GM23338 (cell line): ENCODE measurements at places on chromosomes 16 and 17.
A peak's percentile ranks its signal among the peaks of the same experiment; 100 is the strongest.

- no peak for DNase-seq
These were observed 63.7 kb upstream of the DHX40 start for GRCh38 chr17:59501690-59502089.

DNA sequence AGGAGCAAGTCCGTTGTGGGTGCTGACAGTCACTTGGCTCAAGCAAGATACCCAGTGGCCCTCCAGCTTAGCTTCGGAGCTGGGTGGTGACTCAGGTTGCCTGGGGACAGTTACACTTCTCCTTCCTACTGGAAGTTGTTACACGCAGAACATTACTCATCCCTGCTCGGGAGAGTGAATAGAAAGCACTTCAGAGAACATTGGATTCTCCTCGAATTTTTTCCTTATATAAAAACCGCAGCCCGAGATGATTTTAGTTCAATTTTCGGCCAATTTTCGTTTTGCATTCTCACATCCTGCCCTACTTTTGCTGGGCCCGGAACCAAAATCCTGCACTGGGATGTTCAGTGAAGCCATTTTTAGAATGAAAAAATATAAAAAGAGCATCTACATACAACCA is 99.7 kb downstream of the ELAC2 start:
- no peak for DNase-seq

- peak; percentile 67 for DNase-seq
These were observed 15.2 kb downstream of the CLTC start for GRCh38 chr17:59634632-59635541.

DNA sequence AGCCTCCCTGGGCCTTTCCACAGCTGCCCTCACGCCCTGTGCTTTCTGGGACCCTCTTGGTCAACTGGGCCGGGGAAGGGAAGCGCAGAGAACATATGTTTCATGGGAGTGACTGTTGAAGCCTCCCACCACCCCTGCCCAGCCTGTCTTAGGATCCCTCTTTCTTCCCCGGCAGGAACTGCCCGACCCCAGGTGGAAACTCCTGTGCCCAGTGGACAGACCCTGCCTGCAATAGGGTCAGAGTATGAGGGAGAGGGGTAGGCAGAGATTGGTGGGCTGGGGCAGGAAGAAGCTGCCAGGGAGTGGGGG is 10.5 kb downstream of the HEXIM2 start:
- no peak for DNase-seq

GRCh38 chr16:74998481-74999218 is at the start of gene ZNRF1:
Gene ZNRF1 (plus strand): TSS chr16:74999024. CDS start chr16:74999672, 648 bp downstream.
- peak; percentile 92 for DNase-seq

- DNase-seq: peak; percentile 74
These were observed 16.9 kb downstream of the RPH3AL start for GRCh38 chr17:335691-336090.

GRCh38 chr17:48113201-48113676 is 5.7 kb downstream of the SNX11 start:
- DNase-seq: no peak

GRCh38 chr16:9499941-9500593 is 408.6 kb downstream of the HAPSTR1 start:
- peak; percentile 71 for DNase-seq

DNA sequence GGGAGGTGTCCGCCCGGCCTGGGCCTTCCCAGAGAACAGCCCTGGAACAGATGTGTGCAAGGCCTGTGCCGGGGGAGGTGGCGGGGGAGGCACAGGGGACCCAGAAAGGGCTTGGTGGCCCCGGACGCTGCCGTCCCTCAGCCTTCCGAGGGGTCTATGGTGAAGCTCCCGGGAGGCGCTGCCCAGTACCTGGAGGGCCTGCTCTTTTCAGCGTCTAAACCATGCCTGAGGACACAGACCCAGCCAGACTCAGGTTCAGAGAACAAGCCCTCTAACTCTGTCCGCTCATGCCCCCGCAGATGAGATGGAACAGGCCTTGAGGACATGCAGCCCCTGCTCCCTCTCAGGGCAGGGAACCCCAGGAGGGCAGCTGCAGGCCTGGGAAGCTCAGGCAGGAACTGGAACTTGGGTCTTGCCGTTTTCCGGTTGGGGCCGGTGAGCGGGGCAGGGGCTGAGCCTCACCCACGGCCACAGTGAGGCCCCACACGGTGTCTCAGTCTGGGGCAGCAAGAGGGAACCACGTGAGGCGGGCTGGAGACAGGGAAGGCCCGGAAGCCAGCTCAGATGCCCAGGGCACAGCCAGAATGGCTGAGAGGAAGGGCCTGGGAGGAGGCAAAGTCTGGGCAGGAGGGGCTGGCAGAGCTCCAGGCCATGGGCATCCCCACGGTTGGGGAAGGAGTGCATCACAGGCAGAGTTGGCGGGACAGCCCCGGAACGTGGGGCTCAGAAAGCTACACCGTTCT is 12.5 kb downstream of the SLC16A3 start:
- no peak for DNase-seq

DNA sequence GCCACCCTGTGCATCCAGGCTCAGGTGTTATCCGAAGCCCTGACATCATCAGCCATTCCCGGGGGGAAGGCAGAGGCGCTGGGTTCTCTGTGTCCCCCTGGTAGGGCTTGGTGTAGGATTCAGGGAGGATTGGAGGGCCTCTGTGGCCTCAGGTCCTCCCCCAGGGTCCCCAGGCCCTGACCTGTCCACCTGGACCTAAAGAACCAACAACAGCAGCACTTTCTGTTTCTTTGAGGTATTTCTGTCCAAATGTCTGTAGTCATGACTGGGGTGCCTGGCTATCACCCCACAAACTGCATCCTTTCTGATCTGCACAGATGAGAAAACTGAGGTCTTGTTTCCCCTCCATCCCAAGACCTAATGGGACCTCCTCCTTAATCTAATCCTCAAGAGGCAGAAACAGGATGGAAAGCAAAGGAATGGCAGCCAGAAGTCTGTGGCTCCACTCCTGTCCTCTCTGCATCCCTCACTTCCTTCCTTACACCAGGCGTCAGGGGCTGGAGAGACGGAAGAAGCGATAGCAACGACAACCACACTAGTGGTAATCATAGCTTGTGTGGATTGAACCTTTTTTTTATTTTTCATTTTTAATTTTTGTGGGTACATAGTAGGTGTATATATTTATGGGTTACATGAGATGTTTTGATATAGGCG is 11.8 kb downstream of the NLRC5 start:
- DNase-seq: no peak

GRCh38 chr16:71368958-71369357 is 10.4 kb downstream of the CALB2 start:
- no peak for DNase-seq

DNA sequence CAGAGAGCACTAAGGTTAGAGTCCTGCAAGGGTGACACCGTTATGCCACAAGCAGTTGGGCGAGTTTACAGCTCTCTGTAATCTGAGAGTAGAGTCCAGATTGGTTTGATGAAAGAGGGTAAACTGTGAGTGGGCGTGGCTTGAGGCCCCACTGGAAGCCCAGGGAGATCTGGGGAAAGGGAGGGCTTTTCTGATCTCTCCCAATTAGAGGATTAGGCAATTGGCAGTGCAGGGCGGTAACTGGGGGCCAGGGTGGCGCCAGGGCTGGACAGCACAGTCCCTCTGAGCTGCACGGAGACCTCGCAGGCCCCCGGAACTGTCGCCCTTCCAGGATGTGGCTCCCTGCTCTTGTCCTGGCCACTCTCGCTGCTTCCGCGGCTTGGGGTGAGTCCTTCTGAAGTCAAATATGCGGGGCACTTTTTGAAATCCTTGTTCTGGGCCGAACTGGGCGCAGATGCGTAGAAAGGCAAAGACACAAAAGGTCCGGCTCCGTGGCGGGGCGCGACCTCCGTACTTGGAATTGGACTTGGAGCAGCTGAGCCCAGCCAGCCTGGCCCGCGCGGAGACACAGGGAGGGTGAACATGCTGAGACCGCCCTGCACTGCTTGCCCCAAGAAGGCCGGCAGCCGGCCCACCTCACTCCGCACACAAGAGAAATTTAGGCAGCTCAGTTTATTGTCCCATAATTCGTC is 72.4 kb downstream of the CES1 start:
- peak; percentile 87 for DNase-seq

DNA sequence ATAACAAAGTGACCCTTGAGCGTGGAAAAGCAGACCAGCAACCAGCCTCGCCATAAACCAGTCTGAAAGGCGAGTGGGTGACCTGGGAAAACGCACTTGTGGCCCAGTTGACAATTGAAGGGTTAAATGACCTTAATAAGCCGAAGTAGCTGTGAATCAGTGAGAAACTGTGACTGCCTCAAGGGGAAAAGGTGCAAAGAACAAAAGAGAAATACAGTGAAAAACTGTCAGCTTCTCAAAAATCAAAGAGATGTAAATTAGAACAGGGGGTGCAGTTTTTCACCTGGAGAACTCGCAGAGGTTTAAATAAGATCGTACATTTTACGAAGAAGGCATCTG is 124.1 kb downstream of the CMIP start:
- no peak for DNase-seq

GRCh38 chr17:2207815-2208515 is 95.6 kb downstream of the SMG6 start:
- no peak for DNase-seq

GRCh38 chr16:59169168-59169567 is 435.1 kb upstream of the GOT2 start:
- DNase-seq: peak; percentile 20

- DNase-seq: peak; percentile 7
These were observed 27.1 kb downstream of the CDH13 start for GRCh38 chr16:82653550-82654511.

DNA sequence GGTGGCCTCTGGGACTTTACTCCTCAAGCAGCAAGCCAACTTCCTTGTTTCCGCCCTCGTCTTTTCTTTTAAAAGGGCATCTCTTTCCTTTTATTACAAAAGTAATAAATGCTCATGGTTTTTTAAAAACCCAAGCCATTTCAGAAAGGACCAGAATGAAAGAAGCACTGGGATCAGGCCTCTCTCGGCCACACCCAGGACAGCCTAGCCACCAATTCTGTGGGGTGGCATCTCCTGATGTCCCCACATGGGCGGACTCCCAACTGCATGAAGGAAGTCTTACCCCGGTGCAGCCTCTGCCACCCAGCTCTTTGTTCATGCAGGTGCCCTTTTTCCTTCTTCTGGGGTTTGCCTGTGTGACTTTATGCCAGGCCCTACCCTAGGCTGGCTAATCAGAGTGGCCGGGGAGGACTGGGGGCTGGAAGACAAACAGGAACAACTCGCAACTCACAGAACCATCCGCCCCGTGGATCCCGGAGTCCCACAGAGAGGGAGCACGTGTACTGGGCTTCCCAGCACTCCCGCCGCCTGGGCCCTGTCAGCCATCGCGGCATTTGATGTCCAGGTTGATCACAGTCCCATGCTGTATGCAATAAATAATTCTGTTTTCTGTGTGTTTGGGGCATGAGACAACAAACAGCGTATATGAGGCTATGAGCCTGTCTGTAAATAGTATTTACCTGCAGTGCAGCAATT is 2.6 kb upstream of the RASD1 start:
- DNase-seq: no peak

GRCh38 chr16:1323296-1324239 is 9.9 kb upstream of the BAIAP3 start:
- no peak for DNase-seq

GRCh38 chr17:81049372-81049911 is 14.5 kb downstream of the BAIAP2 start:
- no peak for DNase-seq

DNA sequence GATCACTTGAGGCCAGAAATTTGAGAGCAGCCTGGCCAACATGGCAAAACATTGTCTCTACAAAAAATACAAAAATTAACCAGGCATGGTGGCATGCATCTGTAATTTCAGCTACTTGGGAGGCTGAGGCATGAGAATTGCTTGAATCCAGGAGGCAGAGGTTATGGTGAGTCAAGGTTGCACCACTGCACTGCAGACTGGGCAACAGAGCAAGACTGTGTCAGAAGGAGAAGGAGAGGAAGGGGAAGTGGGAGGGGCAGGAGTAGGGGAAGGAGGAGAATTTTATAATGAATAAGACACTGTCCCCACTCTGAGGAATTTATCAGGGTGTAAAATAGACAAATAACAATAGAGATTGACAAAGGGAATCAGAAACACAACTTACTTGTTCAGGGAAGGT is 440.6 kb upstream of the DYNLRB2 start:
- no peak for DNase-seq

GRCh38 chr16:80599466-80599865 is 58.7 kb downstream of the DYNLRB2 start:
- no peak for DNase-seq

- DNase-seq: no peak
These were observed 98.0 kb downstream of the TBC1D16 start for GRCh38 chr17:79937391-79938335.

GRCh38 chr16:85232369-85233142 is 120.3 kb upstream of the CIBAR2 start:
- no peak for DNase-seq

DNA sequence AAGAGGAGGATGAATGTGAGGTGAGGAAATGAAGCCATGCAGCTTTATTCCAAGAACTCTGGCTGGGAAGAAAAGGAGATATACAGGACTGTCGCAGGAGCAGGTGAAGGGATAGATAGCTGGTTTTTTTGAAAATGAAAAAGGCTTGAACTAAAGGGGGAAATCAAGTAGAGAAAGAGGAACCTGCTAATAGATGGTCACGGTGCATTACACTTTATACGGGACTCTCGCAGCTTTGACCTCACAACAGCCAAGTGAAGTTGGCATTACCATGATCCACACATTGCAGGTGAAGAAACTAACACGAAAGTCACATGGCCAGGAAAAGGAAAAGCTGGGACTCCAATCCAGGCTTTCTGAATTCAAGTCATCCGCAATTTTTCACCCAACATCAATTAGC is 86.9 kb downstream of the HS3ST2 start:
- DNase-seq: no peak

GRCh38 chr16:13414154-13414553 is 505.8 kb upstream of the ERCC4 start:
- DNase-seq: no peak

DNA sequence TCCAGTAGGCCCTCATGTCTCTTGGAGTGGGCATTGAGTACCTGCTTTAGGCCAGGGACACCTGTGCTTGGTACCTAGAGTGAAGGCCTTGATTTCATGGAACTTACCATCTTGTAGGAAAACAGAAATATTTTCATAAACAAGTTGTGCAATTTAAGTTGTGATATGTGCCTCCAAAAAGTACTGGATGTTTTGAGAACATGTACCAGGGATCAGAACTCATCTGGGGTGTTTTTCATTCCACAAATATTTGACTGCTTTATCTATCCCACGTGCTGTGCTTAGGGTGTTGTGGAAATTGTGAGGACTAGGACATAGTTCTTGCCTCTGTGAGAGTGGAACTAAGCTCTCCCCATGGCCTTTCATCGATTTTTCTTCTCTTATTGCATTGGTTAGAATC is 8.8 kb downstream of the NKD1 start:
- DNase-seq: no peak

DNA sequence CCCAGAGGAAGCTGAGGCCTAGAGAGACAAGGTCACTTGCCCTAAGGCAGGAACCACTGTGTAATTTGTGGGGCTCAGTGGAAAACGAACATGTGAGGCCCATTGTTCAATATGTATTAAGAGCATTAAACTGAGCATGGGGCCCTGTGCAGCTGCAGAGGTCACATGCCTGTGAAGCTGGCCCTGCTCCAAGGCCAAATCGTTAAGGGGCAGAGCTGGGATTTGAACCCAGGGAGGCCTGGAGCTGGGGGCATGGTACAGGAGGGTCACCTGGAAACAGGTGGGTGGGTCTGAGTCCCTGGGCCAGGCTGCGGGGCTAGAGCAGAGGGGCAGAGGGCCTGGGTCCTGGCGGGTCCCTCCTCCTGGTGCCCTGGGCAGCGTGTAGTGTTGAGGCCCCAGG is 19.7 kb downstream of the C16orf74 start:
- no peak for DNase-seq
